ENCODE measurements at places on chromosomes 2 and 18. TPM values are rescaled to one million over a fixed set of nuclear protein-coding genes. Genes with fewer than 3 reads are reported as not detected.
A peak's percentile ranks its signal among the peaks of the same experiment; 100 is the strongest.

The REG1B gene
- total RNA-seq: not detected

The HNMT gene
- total RNA-seq: 2.5 TPM

The VWA3B gene
- total RNA-seq: 0.40 TPM

The MARCO gene
- 0.80 TPM for total RNA-seq

The TUBA4B gene
- not detected for total RNA-seq

The PPP1R7 gene
- total RNA-seq: 74.7 TPM

The EPB41L3 gene
- total RNA-seq: 16.3 TPM

The TMEM247 gene
- not detected for total RNA-seq

The CCDC74B gene
- 0.40 TPM for total RNA-seq

The ACSL3 gene
- 125 TPM for total RNA-seq

The C2orf80 gene
- not detected for total RNA-seq

The CHN1 gene
- total RNA-seq: 1.8 TPM

The TLX2 gene
- total RNA-seq: not detected

The PAX3 gene
- not detected for total RNA-seq

The OR6B2 gene
- not detected for total RNA-seq

The ACMSD gene
- total RNA-seq: not detected

The LOXHD1 gene
- 0.12 TPM for total RNA-seq

- ATAC-seq: no peak
Measured at GRCh38 chr18:79615586-79615985, 64.0 kb upstream of the CTDP1 start.

DNA sequence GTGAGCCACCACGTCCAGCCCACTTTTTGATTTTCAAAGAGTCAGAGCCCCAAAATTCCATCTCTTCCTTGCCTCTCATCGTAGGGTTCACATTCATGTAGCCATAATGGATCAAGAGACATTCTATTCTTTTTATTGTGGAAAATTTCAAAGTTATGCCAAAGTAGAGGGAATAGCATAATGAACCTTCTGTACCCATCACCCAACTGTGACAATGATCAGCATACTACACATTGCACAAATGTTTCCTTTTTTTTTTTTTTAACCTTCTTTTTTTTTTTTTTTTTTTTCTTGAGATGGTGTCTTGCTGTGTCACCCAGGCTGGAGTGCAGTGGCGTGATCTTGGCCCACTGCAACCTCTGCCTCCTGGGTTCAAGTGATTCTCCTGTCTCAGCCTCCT, 162.4 kb downstream of the EML6 start:
- no peak for ATAC-seq

DNA sequence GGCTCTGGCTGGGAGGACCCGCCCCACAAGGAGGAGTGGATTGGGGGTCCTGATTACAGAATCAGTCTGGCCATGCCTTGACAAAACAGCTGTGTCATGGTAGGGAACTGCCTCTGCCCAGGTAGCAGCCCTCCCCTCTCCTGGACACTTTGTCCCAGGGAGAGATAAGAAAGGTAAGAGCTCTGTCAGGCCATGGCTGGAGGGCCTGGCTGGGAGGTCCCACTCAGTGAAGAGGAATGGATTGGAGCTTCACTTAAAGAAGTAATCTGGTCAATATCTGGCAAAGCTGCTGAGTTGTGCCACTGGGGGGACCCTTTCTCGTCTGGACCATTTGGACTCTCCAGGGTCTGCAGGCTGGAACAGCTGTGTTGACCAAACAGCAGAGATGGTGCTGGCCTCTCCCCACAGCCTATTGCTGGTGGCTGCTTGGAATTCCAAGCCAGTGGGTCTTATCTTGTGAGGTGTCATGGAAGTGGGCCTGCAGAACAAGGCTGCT, 75.4 kb downstream of the EPC2 start:
- no peak for ATAC-seq

DNA sequence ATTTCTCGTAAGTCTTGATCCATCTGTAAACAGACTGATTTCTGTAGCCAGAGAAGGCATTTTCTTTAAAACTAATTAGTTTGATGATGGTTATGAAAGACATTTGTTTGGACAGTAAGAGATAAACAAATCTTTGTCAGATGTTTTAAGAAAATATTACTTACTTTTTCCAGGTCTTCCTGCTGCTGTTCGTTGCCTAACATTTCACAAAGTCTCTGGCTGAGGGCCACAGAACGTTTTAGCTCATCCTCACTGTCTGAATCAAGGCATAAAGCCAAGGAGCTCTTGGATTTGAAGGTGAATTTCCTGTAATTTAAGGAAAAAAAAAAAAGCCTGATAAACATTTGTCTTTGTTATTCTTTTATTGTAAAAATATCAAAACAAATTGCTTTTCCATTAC, 57.8 kb downstream of the VIL1 start:
- ATAC-seq: no peak

GRCh38 chr2:172253190-172254052, 150.7 kb upstream of the DLX2 start:
- peak; percentile 99 for ATAC-seq

DNA sequence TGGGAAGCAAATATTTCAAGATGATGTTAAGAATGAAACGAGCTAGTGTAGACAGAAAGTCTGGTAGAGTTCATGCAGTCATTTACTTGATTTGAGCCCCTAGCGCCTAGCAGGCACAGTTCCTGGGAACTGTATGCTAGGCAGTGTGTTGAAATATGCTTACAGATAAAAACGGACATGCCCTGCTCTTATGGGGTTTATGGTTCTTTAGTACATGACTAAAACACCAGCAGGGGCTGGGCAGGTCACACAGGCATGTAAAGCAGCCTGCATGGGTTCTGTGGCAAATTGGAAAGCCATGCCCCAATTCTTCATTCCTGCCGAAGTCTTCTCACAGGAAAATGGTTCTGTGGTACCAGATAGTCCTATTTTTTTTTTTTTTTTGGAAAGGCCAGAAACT, 27.3 kb upstream of the MGAT5 start:
- ATAC-seq: no peak

- no peak for ATAC-seq
Measured at GRCh38 chr2:25558262-25558661, 115.1 kb downstream of the DTNB start.

- ATAC-seq: no peak
Measured at GRCh38 chr2:122525336-122525735, 769.9 kb downstream of the TSN start.

GRCh38 chr2:10762651-10763460, 41.4 kb downstream of the ATP6V1C2 start:
- peak; percentile 33 for ATAC-seq

- ATAC-seq: no peak
Measured at GRCh38 chr2:140063356-140063755, 1283.2 kb upstream of the NXPH2 start.

DNA sequence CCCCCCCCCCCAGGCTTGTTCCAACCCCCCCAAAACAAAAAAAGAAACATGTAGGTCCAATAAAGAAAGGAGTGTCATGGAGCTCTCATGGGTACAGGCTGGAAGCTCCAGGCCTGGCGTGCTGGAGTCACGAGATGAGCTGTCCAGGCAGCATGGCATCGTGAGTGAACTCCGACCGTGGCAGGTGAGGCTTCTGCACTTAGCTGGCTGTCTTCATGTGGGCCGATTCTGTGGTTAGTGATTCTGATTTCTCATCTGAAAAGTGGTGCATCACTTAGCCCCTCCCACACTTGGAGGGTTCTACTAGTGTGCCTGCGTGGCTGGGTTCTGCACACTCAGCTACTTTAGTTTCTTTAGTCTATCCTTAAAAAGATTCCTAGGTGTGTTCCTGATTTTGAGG, 126.4 kb upstream of the MGAT5 start:
- no peak for ATAC-seq

- ATAC-seq: no peak
Measured at GRCh38 chr2:16716024-16716423, 50.4 kb upstream of the CYRIA start.

DNA sequence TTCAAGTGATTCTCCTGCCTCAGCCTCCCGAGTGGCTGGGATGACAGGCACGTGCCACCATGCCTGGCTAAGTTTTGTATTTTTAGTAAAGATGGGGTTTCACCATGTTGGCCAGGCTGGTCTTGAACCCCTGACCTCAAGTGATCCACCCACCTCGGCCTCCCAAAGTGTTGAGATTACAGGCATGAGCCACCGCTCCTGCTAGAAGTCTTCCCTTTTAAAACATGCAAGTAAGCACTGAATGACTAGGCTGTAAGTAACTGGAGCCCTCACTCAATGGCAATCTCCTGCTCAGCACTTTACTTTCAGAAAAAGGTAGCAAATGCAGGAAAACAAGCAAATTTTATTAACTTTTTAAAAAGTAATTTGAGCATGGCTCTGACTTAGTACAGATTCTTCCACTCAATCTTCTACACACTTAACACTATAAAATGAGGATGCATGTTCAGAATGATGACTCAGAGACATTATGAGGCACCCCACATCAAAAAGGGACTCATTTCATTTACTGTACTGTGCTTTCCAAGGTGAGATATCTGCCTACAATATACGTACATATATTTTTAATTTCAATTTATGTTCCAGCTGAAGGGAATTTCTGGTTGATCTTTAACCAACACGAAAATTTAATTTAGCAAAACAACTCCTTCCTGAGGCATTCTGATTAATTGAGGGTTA, 6.6 kb upstream of the NCK2 start:
- ATAC-seq: no peak

GRCh38 chr18:33540392-33540791, 37.6 kb upstream of the ASXL3 start:
- ATAC-seq: no peak

- ATAC-seq: no peak
Measured at GRCh38 chr18:47441914-47442313, 190.5 kb upstream of the SKOR2 start.

- peak; percentile 94 for ATAC-seq
Measured at GRCh38 chr2:109331896-109332848, 203.2 kb downstream of the SH3RF3 start.

DNA sequence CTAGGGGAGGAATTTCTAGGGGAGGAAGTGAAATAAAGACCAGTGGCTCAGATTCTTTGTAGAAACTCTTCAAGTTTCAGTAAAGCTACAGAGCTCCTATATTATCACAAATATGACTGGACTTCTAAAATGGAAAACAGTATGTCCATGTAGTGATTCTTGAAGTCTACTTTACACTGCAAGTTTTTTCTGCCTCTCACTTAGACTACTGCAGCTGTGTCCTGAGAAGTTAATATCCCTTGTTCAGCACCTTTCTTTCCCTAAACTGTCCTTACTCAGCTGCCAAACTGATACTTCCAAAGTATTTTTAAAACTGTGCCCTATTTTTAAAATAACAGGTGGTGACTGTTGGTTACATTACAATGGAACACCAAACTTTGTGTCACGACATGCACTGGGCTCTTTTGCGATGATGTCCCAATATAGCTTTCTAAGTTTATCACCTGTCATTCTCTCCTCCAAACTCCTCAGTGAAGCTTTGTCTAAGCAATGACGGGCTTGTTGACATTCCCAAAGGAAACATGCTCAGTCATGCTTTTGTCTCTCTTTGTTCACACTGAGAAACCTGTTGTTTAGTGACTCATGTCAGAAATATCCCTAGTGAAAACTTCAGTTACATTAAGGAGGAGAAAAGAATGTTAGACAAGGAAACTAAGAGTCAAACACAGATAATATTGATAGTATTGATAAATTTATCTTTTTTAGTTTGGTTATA, 341.1 kb downstream of the ARL6IP6 start:
- peak; percentile 98 for ATAC-seq

DNA sequence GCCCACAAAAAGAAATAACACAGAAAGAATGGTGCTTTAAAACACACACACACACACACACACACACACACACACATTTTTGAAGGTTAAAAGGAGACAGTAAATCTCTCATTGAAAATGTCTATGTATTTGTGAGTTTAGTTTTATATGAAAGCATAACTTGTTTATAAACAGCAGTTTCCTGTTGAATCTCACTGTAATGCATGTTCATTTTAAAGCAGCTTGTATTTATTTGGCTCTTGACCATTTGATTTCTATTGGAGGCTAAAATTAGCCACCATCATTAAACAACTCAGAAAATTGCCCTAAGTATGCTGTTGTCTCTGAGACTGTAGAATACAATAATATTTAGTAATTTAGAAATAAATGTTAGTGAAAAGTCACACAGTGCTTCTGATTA, 95.0 kb downstream of the TMEM185B start:
- ATAC-seq: no peak

DNA sequence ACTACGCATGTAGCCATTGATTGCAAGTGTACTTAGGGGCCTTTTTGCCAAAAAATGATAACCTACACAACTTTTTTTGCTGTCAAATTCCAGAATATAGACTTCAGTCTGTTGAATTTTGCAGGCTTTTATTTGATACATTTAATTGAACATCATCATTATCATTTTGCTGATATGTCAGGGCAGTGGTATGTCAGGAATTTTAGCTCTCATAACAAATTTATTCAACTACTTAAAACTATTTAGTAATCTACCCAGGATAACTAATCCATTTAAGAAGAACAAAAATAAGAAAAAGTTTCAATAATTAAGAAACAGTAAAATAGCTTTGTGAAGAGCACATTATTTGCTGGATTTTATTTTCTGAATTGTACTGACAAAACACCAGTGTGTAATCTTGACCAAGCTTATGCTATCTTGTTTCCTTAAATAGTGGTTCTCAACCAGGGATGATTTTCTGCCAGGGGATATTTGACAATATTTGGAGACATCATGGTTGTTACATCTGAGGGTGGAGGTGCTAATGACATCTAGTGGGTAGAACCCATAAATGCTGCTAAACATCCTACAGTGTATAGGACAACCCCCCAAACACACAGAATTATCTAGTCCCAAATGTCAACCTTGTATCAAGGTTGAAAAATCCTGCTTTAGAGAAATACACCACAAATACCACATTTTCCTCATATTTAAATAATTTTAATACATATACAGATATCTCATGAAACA, 12.1 kb upstream of the TTN start:
- ATAC-seq: no peak

DNA sequence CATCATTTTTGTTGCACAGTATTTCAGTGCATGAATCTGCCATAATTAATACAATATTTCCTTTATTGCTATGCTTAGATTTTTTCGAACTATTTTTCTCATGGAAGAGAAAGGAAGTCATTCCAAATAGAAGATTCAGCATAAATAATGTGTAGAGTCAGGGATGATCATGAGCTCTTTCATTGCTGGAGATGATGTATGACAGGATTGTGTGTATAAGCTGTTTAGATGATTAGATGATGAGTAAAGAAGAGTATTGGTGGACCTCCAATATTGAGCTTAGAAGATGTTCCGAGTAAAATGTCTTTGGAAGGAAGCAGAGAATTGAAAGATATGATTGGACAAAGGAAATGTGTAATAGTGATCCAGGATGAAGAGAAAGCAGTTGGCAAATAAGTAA, 364.5 kb downstream of the PARD3B start:
- ATAC-seq: no peak

GRCh38 chr2:70992945-70993853, 1.5 kb downstream of the TEX261 start:
- ATAC-seq: no peak

DNA sequence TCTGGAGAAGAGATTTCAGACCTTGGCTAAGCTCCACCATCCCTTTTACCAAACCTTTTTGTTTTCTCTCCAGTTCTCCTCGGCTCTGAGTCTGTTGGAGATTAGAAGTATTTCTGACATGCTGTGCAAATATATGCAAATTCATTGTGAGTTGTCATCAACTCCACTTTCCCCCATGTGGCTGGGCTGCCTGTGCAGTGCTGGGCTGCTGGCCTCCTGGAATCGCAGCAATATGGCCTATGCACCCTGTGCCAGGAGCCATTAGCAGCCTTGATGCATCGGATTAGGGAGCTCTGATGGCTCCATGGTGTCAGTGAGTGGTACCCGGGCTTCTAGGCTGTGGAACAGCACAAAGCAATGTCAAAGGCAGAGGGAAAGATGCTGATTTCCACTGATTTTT, 80.0 kb downstream of the GPR39 start:
- no peak for ATAC-seq

All from esophagus mucosa (tissue), 1 donor.